ENCODE measurements at places on chromosomes 5 and 9.

- no peak for DNase-seq
These were observed 177.9 kb upstream of the MAP3K1 start for GRCh38 chr5:56637321-56637920.

DNA sequence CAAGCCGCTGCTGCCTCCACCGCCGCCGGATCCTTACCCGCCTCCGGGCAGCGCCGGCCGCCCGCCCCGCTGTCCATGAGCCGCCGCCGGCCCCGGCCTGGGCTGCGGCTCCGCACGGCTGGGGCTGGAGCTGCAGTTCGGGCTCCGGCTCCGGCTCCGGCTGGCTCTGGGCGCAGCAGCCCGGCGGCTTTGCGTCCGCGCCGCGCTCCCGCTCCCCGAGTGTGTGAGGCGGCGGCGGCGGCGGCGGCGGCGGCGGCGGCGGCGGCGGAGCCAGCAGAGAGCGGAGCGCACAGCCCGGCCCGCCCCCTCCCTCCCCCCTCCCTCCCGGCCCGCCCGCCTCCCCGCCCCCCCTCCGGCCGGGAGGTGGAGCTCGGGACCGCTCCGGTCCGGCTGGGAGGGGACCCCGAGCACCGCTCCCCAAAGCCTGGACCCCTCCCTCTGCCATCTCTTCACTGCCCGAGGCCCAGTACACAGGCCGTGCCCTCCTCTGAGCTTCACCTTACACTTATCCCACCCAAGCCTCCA is at the start of gene PCDH1:
Gene PCDH1, minus strand, starts transcription at position 225 of the 525 bp plus-strand sequence. Its CDS starts 148 bp downstream, at position 77.
- DNase-seq = peak; percentile 51

GRCh38 chr9:123119566-123119965 is 86.1 kb downstream of the GPR21 start:
- DNase-seq = no peak

DNA sequence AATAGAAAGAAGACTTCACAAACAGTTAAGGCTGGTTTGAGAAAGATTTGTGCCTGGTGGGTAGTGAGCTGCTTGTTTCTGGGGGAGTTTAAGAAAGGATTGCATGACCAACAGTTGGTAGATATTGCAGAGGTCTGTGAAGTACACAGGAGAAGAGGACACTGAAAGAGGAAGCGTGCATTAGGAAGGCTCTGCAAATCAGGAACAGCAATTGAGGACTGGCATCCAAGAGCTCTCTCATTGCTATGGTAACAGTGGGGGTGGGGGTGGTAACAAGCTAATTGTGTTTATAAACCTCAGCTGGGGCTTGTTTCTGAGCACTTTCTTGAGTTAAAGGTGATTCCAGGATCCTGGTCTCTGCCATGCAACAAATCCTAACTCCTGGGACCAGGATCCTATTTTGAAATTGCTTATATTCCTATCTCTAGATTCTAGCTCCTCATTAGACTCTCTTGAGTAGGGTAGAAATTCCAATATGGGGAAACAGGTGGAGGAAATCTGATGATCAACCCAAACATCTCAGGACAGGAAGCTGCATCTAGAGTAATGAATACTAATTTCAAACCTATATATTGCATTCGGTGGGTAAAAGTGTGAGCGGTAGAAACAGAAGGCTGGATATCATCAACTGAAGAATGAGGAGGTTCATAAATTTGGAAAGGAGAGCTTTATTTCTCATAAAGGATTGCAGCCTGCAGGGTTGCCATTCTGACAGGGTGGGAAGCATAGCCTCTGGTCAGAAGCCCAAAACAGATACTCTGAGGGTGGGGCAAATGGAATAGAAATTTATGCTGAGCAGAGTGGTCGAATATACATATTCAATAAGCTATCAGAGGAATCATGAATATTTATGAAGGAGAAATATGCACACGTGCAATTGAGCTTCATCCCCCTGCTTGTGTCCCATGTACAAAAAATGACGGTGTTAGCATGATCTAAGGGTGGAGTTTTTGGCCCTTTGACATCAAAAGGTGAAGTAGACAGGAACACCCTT is 79.4 kb downstream of the PTTG1 start:
- no peak for DNase-seq

GRCh38 chr9:35609820-35610163 is 4.7 kb downstream of the TESK1 start:
- no peak for DNase-seq

GRCh38 chr9:107931071-107931715 is 441.6 kb upstream of the KLF4 start:
- DNase-seq = no peak

GRCh38 chr5:120808606-120809005 is 344.5 kb downstream of the PRR16 start:
- no peak for DNase-seq

DNA sequence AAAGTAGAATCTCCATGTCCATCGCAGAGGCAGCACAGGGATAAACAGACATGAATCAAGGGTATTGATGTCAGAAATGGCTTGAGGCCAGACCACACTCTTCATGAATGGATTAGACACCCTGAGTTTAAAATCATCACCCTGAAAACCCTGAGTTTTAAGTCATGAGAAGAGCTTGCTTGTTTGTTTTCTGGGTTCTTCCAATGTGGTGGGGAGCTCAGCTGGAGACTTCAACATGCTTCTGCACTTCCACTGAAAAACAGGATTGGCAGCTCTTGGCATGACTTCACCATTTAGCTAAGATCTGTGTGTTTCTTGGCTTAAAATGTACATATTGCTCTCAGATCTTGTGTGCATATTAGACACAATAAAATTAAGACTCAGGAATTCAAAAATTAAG is 9.8 kb downstream of the GCNT4 start:
- no peak for DNase-seq

GRCh38 chr5:38871058-38871605 is 25.3 kb downstream of the OSMR start:
- DNase-seq = no peak

GRCh38 chr9:93264338-93265125 is 80.6 kb downstream of the WNK2 start:
- no peak for DNase-seq

DNA sequence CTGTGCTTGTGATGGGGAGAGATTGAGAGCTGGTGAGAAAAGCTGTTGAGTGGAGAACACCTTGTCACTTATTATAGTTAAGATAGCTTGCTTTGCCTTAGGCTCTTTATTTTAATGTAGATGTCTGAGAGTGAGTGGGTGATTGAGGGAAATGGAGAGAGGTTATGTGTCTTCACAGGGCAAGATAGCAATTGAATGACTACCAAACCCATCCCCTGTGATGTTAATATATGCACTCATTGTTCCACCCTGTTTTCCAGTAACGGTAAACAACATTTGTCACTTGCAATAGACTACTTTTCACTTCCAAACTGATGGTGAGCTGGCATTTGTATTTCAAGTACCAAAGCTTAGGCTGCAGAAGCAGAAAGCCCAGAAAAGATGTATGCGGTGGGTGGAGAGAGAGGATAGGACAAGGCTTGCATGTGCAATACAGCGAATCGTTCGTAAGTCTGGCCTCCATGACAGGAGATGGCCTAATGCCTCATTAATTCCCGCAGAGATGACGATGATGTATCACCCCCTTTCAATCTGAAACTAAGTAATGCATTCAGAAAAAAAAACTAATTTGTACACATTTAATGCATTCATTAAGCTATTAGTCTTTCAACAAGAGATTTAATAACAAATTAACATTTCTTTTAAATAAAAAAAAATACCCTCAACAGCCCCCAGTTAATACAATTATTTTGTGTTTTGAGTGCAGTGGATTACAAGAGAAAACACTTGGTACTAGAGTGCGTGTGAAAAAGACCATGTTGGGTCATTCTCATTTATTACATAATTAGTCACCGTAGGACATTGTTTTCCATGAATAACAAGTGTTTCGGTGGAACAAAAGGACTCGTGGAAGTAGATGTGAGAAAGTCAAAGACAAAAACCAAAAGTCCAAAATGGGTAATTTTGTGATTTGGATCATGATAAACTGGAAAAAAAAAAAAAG is 699.0 kb downstream of the BRINP1 start:
- DNase-seq = no peak

- DNase-seq = no peak
These were observed 185.6 kb downstream of the TSSK1B start for GRCh38 chr5:113249206-113249605.

- DNase-seq = no peak
These were observed 24.7 kb downstream of the WWC1 start for GRCh38 chr5:168316139-168316578.

- DNase-seq = peak; percentile 43
These were observed 369 bp downstream of the OCLN start for GRCh38 chr5:69492923-69493395.

DNA sequence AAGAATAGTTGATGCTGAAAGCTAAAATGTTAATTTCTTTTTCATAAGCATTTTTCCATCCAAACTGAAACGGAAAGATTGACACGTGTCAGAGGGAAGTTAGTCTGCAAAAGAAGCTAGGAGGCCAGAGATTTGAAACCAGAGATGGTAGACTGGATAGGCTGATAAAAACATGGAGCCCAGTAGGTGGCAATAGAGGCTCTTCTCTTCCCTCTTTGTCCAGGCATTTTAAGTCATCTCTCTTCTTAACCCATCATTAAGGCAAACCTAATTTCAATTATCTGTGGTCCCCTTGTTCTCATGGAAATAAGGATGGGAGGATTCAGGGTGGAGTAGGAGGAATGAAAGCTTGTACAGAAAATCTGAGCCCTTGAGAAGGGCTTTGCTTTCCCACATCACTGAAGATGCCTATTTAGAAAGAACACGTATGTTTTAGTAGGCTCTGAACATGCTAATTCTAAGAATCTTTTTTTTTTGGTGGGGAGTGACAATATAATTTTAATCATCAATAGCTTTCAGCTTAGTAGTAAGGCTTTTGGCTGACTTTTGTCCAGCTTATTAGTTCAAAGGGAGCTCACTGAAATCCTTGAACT is 66.6 kb downstream of the ZNF474 start:
- DNase-seq = peak; percentile 50
